Hair follicle dermal papilla cell (primary cell): ENCODE measurements at places on chromosomes 1 and 21. TPM values are rescaled to one million over a fixed set of nuclear protein-coding genes. Genes with fewer than 3 reads are reported as not detected.

The RGSL1 gene
- total RNA-seq: not detected in 2 replicates

The STX12 gene
- 69.4 and 81.2 TPM in 2 replicates for total RNA-seq

The CLEC20A gene
- not detected in 2 replicates for total RNA-seq

The KCNK2 gene
- 198 and 200 TPM in 2 replicates for total RNA-seq

The ANKRD34A gene
- total RNA-seq: 1.3 and 1.6 TPM in 2 replicates

The GJA5 gene
- 6.8 and 9.4 TPM in 2 replicates for total RNA-seq

The TRABD2B gene
- total RNA-seq: not detected in 2 replicates

The ASCL5 gene
- not detected in 2 replicates for total RNA-seq

The MACO1 gene
- total RNA-seq: 20.6 and 21.6 TPM in 2 replicates

The AGBL4 gene
- under 0.01 and 0.16 TPM in 2 replicates for total RNA-seq

The FNDC5 gene
- total RNA-seq: 1.1 and 4.3 TPM in 2 replicates

The SPOCD1 gene
- total RNA-seq: 49.1 and 51.1 TPM in 2 replicates

The MCOLN3 gene
- 0.24 and 0.97 TPM in 2 replicates for total RNA-seq

The CD2 gene
- not detected in 2 replicates for total RNA-seq

The FCRLB gene
- 0.49 and 0.73 TPM in 2 replicates for total RNA-seq

The TMOD4 gene
- total RNA-seq: 0.81 and 1.6 TPM in 2 replicates

The CLCA4 gene
- not detected in 2 replicates for total RNA-seq

The THBS3 gene
- total RNA-seq: 39.7 and 41.2 TPM in 2 replicates

The CACNA1E gene
- not detected in 2 replicates for total RNA-seq

The SLC6A9 gene
- 16.0 and 17.8 TPM in 2 replicates for total RNA-seq

The EXO1 gene
- total RNA-seq: 1.7 and 3.2 TPM in 2 replicates

The SERINC2 gene
- total RNA-seq: 4.9 and 8.5 TPM in 2 replicates

The OR14C36 gene
- not detected in 2 replicates for total RNA-seq

The SERPINC1 gene
- not detected in 2 replicates for total RNA-seq

The PHTF1 gene
- 33.9 and 40.1 TPM in 2 replicates for total RNA-seq

The CYP4Z1 gene
- not detected in 2 replicates for total RNA-seq

The NBPF20 gene
- 2.3 and 2.8 TPM in 2 replicates for total RNA-seq

The SGIP1 gene
- total RNA-seq: 50.0 and 57.8 TPM in 2 replicates

The SLAMF7 gene
- not detected in 2 replicates for total RNA-seq

The RGS8 gene
- total RNA-seq: 0.16 TPM in 1 of 2 replicates, not detected in the other

The LORICRIN gene
- total RNA-seq: not detected in 2 replicates

The TXNIP gene
- 34.5 and 50.3 TPM in 2 replicates for total RNA-seq

The SLC30A10 gene
- total RNA-seq: not detected in 2 replicates

The TRIM45 gene
- 1.2 and 2.1 TPM in 2 replicates for total RNA-seq
